ENCODE measurements at places on chromosomes 3 and 15. TPM values are rescaled to one million over a fixed set of nuclear protein-coding genes. Genes with fewer than 3 reads are reported as not detected.

- DNase-seq = no peak
These were observed 200.3 kb upstream of the UMPS start for GRCh38 chr3:124529826-124530571.

DNA sequence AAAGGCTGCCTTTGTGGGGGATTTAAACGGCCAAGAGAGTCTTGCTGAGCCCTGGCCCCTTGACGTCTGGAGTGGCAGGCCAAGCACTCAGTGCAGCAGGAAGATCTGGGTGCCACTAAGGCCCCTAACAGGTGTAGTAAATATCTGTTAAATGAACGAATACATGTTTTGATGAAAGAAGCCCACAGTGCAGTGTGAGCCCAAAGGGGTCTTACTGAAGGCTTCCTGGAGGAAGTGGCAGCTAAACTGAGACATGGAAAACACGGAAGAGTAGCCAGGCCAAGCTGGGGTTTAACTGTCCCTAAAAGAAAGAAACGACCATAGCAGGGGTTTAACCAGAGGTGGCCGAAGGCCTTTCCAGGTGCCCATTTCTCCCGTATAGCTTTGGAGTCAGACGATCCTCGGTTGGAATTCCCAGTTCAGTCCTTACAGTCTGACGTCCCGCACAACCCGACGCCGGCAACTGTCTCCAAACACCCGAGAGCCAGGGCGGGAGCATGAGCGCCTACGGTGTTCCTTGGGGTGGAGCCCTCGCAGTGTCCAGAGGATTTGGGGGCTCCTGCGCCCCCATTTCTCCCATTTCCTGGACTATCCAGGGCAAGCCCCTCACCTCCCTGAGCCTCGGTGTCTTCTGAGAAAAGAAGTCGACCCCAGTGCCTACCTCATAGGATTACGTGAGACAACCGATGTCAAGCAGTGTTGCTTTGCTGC is 910 bp upstream of the ABHD6 start:
- no peak for DNase-seq

DNA sequence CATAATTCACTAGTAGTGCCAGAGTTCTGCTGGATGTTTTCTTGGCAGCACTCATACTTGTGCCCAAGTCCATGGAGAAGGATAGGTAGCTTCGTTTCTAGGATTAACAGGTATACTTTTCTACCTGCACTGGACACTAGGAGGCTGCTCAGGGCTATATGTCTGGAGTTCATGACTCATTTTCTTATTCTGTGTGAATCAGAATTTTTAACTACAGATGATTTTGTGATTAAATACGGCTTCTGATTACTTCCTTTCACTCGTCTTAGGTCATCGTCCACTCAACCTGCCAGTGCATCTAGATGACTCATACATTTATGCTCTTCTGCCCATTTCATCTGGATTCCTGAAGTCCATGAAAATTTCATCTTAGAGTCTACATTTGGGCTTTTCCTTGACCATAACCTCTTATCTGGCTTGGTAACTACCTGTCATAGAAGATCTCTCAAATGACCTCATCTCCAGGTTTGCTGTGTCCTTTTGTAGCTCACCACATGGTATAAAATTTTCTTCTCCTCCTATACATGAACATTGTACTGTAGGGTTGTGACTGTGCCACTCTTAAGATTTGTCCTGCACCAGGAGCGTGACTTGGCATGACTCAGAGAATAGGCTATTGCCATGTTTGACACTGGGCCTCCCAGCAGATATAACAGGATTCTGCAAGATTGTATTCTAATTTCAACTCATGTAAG is 66.7 kb upstream of the GCSAM start:
- DNase-seq = peak; percentile 4

- DNase-seq = no peak
These were observed 22.5 kb downstream of the CHST14 start for GRCh38 chr15:40493089-40493840.

GRCh38 chr3:30319713-30320112 is 286.7 kb upstream of the TGFBR2 start:
- DNase-seq = peak; percentile 71

- DNase-seq = no peak
These were observed 72.6 kb upstream of the CTXND1 start for GRCh38 chr15:80324545-80325080.

DNA sequence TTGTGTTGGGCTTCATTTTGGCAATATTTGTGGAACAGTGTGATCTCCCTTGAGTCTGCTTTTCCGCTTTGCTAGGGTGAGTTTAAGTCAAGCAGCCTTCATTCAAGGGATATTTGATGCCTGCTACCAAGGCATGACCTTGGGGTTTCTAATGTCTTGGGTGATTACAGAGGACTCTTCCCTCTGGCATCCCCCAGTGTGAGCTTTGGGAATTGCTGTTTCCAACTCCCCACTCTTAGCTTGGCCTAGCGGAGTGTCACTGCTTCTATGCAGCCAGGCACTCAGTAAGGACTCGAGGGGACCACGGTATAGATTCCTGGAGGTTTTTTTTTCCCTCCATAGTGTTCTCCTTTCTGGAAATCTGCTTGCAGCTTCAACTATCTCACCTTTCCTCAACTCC is 21.1 kb downstream of the GCNT3 start:
- DNase-seq = peak; percentile 54

GRCh38 chr3:27633224-27633545 is 88.9 kb downstream of the EOMES start:
- peak; percentile 38 for DNase-seq

PARP15 gene
- not detected for polyA plus RNA-seq

SLC6A20 gene
- not detected for polyA plus RNA-seq

LTF gene
- not detected for polyA plus RNA-seq

PIERCE2 gene
- polyA plus RNA-seq = 3.3 TPM

RGMA gene
- 0.08 TPM for polyA plus RNA-seq

ABHD14A gene
- polyA plus RNA-seq = 9.5 TPM
